ENCODE measurements at places on chromosomes 3 and 15. TPM values are rescaled to one million over a fixed set of nuclear protein-coding genes. Genes with fewer than 3 reads are reported as not detected.

Gene UTS2B
- total RNA-seq, result 0.93 TPM

Gene CLRN1
- total RNA-seq, result not detected

Gene PRR20G
- not detected for total RNA-seq

Gene SAMMSON
- total RNA-seq, result not detected

Gene RLBP1
- total RNA-seq, result not detected

Gene SYNPR
- total RNA-seq, result not detected

Gene MEF2A
- total RNA-seq, result 50.4 TPM

Gene RETNLB
- total RNA-seq, result not detected

Gene DNAH12
- total RNA-seq, result 0.19 TPM

Gene DNAJC17
- total RNA-seq, result 21.1 TPM

Data from omental fat pad (tissue), 4 donors.